ENCODE measurements at places on chromosomes 13 and 19. TPM values are rescaled to one million over a fixed set of nuclear protein-coding genes. Genes with fewer than 3 reads are reported as not detected.

Gene CGB2
- total RNA-seq, result 0.77 TPM

Gene HNRNPM
- 468 TPM for total RNA-seq

Gene EIF3K
- 341 TPM for total RNA-seq

Gene SPTBN4
- total RNA-seq, result 2.9 TPM

Gene NMRK2
- 62.7 TPM for total RNA-seq

Gene CYP4F2
- total RNA-seq, result not detected

DNA sequence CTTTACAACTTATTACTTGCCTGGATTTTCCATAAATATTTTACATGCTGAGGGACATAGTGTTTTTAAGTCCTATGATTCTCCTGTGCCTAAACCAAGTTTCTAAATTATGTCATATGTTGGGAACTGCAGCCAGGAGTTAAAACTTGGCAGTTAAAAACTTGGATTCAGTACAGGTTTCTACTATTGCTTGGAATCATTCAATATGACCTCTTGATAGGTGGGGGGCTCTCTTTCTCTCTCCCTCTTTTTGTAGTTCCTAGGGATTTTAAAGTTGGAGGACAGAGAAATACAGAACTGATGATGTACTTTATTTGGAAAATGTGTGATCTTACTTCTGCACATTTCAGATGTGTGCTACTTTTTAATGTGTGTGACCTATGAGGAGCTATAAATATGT lies 4.7 kb downstream of the CSNK1A1L start:
- no peak overlapping the region for H3K27ac ChIP-seq
- no peaks in the 10 kb centered on the region for H3K4me1 ChIP-seq
- no peak for DNase-seq
- no peak overlapping the region for H3K4me3 ChIP-seq
- no peaks in the 10 kb centered on the region for H3K36me3 ChIP-seq
- no peaks in the 10 kb centered on the region for H3K27me3 ChIP-seq

GRCh38 chr19:14325863-14326262 lies 55.4 kb upstream of the ADGRE5 start:
- no peaks in the 10 kb centered on the region for H3K36me3 ChIP-seq
- no peak overlapping the region for H3K4me3 ChIP-seq
- no peak for DNase-seq
- no peaks in the 10 kb centered on the region for H3K4me1 ChIP-seq

- H3K27ac ChIP-seq, result no peak overlapping the region
- no peaks in the 10 kb centered on the region for H3K4me1 ChIP-seq
- no peak overlapping the region for H3K4me3 ChIP-seq
- no peaks in the 10 kb centered on the region for H3K27me3 ChIP-seq
These were observed 699.5 kb downstream of the PCDH9 start for GRCh38 chr13:66530686-66531085.

- H3K4me3 ChIP-seq, result no peak overlapping the region
- no peaks in the 10 kb centered on the region for H3K27me3 ChIP-seq
- DNase-seq, result no peak
- H3K27ac ChIP-seq, result no peak overlapping the region
These were observed 36.9 kb upstream of the C19orf12 start for GRCh38 chr19:29751932-29752331.

DNA sequence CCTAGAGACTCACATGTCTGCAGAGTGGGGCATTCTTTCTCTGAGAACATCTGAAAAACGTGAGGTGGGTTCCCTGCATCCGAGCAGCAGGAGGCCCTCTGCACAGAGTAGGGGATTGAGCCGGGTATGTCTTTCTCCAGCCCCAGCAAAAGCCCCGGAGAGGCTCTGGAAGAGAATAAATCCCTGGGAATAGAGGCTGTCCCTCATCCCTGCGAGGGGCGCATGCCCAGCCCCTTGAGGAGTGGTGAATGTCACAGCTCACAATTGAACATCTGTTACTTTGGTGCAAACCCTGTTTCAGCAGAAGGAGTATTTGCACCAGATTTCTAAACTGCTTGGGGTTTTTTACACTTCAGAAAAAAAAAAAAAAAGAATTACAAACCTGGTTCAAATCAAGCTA lies 164.6 kb downstream of the FGF14 start:
- H3K4me3 ChIP-seq, result no peak overlapping the region
- no peak overlapping the region for H3K27ac ChIP-seq
- no peak for DNase-seq
- H3K4me1 ChIP-seq, result no peaks in the 10 kb centered on the region

- H3K27ac ChIP-seq, result no peak overlapping the region
- DNase-seq, result no peak
- no peaks in the 10 kb centered on the region for H3K36me3 ChIP-seq
- H3K4me3 ChIP-seq, result no peak overlapping the region
- no peaks in the 10 kb centered on the region for H3K4me1 ChIP-seq
These were observed 58.0 kb upstream of the IRS2 start for GRCh38 chr13:109844396-109844795.

DNA sequence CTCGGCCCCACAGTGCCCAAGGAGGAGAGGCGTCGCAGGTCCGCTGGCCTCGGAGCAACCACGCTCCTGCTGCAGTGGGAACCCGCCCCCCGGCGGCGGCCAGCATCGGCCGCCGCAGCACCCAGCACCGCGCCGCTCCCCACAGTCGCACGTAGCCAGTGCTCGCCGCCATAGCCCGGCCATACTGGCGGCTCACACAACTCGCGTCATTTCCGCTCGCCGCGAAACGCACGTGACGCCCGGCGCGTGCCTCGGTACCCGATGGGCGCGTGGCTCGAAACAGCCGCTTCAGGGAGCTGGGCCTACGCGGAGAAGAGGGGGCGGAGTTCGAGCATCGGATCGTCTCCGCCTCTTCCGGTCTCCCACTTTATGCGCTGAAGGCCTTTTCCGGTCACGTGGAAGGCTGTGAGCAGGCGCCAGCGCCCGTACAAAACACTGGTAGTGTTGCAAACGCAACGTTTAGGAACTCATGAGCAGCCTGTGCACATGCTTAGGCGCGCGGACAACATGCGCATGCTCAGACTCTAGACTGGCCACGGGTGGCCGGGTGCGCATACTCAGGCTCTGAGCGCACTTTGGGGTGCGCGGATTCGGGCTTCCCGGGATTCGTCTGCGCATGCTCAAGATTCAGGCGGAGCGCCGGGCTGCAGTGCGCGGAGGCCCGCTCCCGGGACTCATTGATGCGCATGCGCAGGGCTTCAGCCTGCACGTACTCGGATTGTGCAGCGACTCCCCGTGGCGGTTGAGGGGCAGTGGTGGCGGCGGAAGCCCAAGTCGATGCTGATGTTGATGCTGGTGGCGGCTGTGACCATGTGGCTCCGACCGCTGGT lies at the start of the genes CATSPERD and LONP1:
Gene CATSPERD (plus strand): TSS at position 677 of the 830 bp plus-strand sequence. CDS start 101 bp downstream, at position 778.
Gene LONP1 (minus strand): TSS at position 186 of the 830 bp plus-strand sequence. CDS start 14 bp downstream, at position 172.
- peaks cover 25% of the 10 kb centered on the region for H3K36me3 ChIP-seq
- no peaks in the 10 kb centered on the region for H3K4me1 ChIP-seq
- H3K27me3 ChIP-seq, result no peaks in the 10 kb centered on the region
- peak; percentile 98 for DNase-seq
- peak within 1 kb of the TSS; percentile 98 for H3K4me3 ChIP-seq

GRCh38 chr19:8577247-8577646 lies at the start of gene MYO1F:
Gene MYO1F (minus strand): TSS chr19:8577442. CDS start chr19:8577309, 133 bp downstream.
- DNase-seq, result no peak
- H3K4me3 ChIP-seq, result peak within 1 kb of the TSS; percentile 65
- H3K27me3 ChIP-seq, result no peaks in the 10 kb centered on the region
- H3K4me1 ChIP-seq, result no peaks in the 10 kb centered on the region

DNA sequence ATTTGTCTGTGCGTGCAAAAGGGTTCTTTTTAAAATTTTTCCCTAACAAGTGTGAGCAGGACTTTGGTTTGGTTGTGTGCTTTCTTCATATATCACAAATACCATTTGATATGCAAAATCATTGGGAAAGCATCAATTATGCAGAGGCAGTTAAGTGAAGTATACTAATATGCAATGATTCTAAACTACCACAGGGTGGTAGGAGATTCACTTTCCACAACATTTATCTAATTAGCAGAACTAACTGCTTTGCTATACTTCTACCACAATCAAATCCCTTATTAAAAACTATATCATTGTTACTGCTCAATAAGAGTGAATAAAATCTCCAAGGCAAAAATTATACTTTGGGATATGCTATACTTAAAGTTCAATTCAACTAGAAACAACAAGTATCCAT lies 2738.9 kb upstream of the PCDH20 start:
- no peaks in the 10 kb centered on the region for H3K4me1 ChIP-seq
- DNase-seq, result no peak
- no peaks in the 10 kb centered on the region for H3K27me3 ChIP-seq
- no peaks in the 10 kb centered on the region for H3K36me3 ChIP-seq
- no peak overlapping the region for H3K27ac ChIP-seq

All from H9 (cell line).